ENCODE measurements at places on chromosomes 5 and 9.

DNA sequence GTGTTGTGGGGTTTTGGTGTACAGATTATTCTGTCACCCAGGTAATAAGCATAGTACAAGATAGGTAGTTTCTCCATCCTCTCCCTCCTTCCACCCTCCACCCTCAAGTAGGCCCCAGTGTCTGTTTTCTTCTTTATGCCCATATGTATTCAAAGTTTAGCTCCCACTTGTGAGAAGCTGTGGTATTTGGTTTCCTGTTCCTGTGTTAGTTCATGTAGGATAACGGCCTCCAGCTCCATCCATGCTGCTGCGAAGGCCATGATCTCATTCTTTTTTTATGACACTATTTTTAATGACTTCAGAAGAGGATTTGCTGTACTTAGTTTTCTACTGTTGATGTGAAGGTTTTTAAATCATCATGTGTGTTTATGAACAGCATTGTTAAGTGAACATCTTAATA lies 11.9 kb downstream of the CCDC180 start:
- DNase-seq, result no peak

DNA sequence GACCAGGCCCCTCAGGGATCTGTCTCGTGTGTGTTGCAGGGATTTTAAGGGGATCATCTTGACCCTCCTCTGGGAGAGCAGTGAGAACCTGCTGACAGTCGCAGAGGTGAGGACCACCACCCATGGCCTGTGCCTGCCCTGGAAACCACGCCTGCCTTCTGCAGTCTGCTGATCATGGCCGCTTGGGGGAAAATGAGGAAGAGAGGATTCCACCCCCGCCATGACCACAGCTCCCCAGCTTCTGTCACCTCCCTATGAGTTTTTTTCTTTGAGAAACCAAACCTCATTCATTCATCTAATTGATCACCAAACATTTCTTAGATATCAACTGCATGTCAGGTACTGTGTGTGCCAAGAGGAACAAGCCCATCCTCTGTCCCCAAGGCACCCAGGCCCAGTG lies 46.3 kb upstream of the TDRD7 start:
- no peak for DNase-seq

DNA sequence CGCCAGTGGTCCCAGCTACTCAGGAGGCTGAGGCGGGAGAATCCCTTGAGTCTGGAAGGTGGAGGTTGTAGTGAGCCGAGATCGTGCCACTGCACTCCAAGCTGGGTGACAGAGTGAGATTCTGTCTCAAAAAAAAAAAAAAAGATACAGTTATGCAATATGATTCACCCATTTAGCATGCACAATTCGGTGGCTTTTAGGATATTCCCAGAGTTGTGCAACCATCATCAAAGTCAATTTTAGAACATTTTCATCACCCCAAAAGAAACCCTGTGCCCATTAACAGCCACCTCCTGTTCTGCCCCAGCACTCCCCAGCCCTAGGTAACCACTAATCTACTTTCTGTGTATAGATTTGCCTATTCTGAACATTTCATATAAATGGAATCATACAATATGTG lies 4.3 kb upstream of the DHFR start:
- DNase-seq, result no peak

DNA sequence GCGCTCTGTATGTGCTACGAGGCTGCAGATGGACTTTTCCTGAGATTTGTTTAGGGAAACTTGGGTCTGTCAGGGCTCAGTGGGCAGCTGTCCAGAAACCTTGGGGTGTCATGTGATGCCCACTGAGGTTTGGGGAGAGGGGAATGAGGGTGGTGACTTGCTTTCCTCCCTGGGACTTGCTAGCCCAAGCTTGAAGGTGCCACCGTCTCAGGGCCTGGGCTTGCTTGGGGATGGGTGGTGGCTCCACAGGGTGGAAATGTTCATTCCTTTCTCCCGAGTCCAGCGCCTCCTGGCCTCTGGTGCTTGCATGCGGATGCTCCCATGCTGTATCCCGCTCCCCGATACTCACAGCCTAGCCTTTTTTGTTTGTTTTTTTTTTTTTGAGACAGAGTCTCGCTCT lies 33.3 kb downstream of the ZNF618 start:
- DNase-seq, result no peak

GRCh38 chr5:145178641-145179523 lies 656.3 kb downstream of the PRELID2 start:
- DNase-seq, result no peak

- DNase-seq, result no peak
These were observed 88.4 kb upstream of the DNAH5 start for GRCh38 chr5:14032918-14033317.

- no peak for DNase-seq
These were observed 97.1 kb downstream of the ADAMTS12 start for GRCh38 chr5:33794550-33795181.

- DNase-seq, result no peak
These were observed 81.1 kb downstream of the EGFLAM start for GRCh38 chr5:38339446-38339845.

GRCh38 chr9:36193023-36193422 lies 2.3 kb downstream of the CLTA start:
- no peak for DNase-seq

GRCh38 chr9:136963751-136964150 lies 11.7 kb downstream of the LCN12 start:
- DNase-seq, result no peak

DNA sequence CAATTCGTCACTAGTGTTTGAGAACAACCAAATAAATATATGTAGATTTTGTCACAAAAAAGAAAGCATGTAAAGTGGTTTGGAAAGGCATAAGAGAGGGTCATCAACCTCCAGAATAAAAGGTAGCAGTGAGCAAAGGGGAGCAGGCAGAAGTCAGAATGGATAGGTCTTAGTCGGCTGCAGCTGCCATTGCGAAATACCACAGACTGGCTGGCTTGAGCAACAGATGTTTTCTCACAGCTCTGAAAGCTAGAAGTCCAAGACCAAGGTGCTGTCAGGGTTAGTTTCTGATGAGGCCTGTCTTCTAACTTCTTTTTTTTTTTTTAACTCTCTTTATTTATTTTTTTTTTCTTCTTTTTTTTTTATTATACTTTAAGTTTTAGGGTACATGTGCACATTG lies 208.1 kb upstream of the PIK3R1 start:
- no peak for DNase-seq

GRCh38 chr9:69254223-69254622 lies 70.8 kb upstream of the ENTREP1 start:
- DNase-seq, result no peak

- DNase-seq, result no peak
These were observed 295.8 kb upstream of the SGCD start for GRCh38 chr5:156031181-156031580.

GRCh38 chr9:93582115-93582514 lies 5.7 kb downstream of the PHF2 start:
- DNase-seq, result no peak

- no peak for DNase-seq
These were observed 20.0 kb downstream of the ACTL7B start for GRCh38 chr9:108835831-108836230.

GRCh38 chr5:1507014-1507375 lies 16.8 kb downstream of the LPCAT1 start:
- no peak for DNase-seq

- DNase-seq, result no peak
These were observed 28.4 kb downstream of the B4GALT1 start for GRCh38 chr9:33138768-33139167.

GRCh38 chr5:154768207-154768606 lies 13.0 kb downstream of the LARP1 start:
- DNase-seq, result no peak

DNA sequence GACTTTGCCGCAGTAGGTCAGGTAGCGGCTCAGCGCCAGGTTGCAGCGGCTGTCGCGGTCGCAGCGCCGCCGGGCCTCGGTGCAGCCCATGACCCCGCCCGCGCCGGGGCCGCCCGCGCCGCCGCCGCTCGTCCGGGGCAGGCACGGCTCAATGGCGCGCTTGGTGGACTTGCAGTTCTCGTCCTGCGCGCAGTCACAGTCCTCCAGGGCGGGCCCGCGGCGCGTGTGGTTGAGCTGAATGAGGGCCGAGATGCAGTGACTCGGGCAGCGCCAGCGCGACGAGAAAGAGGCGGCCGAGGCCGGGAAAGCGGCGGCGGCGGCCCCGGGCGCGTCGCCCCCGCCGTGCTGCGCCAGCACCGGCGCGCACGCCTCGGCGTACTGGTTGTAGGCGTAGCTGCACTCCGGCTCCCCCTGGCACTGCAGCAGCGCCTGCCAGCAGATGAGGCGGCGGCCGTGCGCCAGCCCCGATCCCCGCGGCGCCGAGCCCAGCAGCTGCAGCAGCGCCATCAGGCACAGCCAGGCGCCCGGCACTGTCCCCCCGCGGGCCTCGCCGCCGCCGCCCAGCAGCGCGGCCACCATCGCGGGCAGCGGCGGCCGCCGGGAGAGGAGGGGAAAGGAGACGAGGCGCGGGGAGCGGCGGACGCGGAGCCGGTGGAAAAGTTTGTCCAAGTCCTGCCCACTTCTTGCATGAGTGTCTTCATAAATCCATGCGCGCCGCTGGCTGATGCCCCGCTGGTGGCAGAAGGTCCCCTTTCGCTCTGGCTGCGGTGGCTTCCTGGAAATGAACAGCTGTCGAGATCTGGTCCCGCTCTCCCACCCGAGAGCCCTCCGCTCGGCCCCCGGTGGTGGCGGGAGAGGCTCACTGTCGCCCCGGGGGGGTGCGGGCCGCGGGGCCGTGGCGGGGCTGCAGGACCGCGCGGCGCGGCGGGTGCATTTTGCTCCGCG lies 833 bp downstream of the GAS1 start:
- DNase-seq, result peak; percentile 51

DNA sequence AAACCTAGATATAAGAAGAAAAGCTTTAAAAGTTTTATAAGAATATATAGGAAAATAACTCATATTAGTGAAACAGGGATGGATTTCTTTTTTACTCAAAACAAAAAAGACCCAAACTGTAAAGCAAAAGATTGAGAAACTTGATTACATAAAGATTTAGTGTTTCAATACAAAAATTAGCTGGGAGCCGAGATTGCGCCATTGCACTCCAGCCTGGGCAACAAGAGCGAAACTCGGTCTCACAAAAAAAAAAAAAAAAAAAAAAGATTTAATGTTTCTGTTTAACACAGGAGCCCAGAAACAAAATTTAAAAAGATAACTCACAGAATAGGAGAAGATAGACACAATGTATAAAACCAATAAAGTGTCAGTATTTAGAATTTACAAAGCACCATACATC lies 45.2 kb downstream of the CDC14B start:
- no peak for DNase-seq

GRCh38 chr5:88142886-88143692 lies 125.6 kb downstream of the TMEM161B start:
- DNase-seq, result no peak

GRCh38 chr9:30522486-30522885 lies 1862.0 kb upstream of the ACO1 start:
- DNase-seq, result no peak

DNA sequence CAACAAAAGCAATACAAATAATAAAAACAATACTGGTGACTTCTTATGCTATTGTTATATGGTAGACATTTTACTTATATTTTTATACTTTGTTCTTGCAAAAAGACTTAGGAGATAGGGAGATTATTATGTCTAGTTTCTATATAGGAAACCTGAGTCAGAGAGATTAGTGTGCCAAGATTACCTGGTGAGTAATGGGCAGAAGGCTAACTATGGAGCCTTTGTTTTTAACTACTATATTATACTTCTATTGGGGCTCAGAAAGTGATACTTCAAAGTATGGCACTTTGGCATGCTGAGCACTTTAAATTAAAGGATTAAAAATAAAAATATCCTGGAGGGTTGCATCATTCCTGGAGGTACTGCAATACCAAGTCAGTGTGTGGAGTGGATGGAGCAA lies 117.5 kb upstream of the CLINT1 start:
- no peak for DNase-seq

Data from stimulated activated CD4-positive, alpha-beta T cell treated with anti-CD3 and anti-CD28 coated beads, TNF-alpha, amount 100 ng/mL, for 1 hour (primary cell).